ENCODE measurements at places on chromosomes 16 and 17.

DNA sequence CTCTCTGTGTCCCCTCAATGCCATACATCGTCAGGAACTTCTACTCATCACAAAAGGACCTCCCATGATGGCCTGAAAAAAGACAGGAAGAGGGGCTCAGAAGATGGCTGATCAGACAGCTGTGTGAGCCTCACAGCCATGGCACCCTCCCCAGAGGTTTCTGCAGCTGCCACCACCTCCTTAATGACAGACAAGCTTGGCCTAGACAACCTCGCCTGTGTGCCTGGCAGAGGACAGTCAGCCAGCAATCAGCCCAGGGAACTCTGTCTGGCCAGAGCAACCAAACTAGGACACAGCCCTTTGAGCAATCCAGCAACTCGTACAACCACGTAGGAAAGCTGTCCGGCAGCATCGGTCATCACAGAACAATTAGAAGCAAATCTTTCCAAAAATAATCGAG, 54.2 kb upstream of the MED9 start:
- DNase-seq, result no peak

DNA sequence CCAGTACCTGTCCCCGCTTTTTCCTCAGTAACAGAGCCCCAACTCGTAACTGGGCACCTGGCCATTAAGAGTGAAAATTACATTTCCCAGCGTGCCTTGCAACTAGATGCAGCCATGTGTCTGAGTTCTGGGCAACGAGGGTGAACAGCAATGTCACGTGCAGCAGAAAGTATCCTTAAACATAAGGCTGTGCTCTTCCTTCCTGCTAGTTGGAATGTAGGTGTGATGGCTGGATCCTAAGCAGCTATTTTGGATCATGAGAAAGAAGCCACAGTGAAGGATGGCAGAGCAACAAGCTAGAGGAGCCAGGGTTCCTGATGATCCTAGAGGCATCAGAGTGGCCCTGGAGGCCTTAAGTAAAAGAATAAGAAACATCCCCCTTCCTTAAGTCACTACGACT, 36.0 kb downstream of the ACTG1 start:
- DNase-seq, result no peak

- DNase-seq, result no peak
Observed at GRCh38 chr17:62644487-62645173, 17.2 kb downstream of the MRC2 start.

- no peak for DNase-seq
Observed at GRCh38 chr17:75634376-75634740, 1.1 kb downstream of the SMIM5 start.

GRCh38 chr17:73586275-73586832, 57.9 kb downstream of the SDK2 start:
- DNase-seq, result no peak

GRCh38 chr16:26026709-26027450, 335.1 kb downstream of the HS3ST4 start:
- no peak for DNase-seq

- no peak for DNase-seq
Observed at GRCh38 chr16:89022051-89022836, 45.2 kb upstream of the CBFA2T3 start.

DNA sequence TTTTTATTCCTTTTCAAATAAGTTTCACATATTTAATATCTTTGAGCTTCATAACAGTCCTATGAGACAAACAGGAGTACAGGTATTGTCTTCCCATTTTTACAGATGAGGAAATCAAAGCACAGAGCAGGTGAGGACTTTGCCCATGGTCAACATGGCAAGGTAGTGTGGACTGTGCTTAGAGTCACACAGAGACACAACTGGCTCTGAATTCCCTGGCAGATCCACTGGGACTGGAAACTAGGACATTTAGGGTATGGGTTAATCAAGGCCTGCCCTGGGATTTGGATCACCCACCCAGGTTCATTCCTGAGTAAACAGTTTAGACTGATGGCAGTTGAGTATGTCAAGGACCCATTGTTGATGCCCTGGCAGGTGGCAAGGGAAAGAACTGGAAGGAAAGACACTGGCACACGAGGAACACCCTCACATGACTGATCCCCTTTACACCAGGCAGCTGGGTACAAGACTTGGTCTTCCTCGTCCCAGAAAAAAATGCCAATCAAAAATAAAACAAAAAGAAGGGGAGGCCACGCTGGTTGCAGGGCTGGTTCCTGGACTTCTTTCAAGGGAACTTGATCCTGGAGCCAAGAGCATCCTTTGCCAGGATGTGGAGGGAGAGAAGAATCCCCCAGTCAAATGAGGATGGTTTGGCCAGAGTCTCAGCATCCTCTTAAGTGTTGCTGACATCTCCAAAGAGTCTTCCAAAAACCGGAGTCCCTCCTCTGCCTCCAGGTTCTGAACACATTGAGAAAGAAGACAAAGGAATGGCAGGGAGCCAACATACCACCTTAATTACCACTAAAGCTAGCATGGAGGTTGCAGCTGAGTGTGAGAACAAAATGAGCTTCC, 34.9 kb downstream of the CHD9 start:
- no peak for DNase-seq

- peak; percentile 81 for DNase-seq
Observed at GRCh38 chr16:88803264-88803987, at the start of gene CDT1. Gene CDT1, plus strand, starts transcription at chr16:88803789. Its CDS starts 43 bp downstream, at chr16:88803832.
